ENCODE measurements at places on chromosomes 6 and 20. TPM values are rescaled to one million over a fixed set of nuclear protein-coding genes. Genes with fewer than 3 reads are reported as not detected.

- H3K4me1 ChIP-seq: no peaks in the 10 kb centered on the region
- peaks cover 9% of the 10 kb centered on the region for H3K36me3 ChIP-seq
- no peaks in the 10 kb centered on the region for H3K27me3 ChIP-seq
Observed at GRCh38 chr6:128209771-128210170, 308.9 kb upstream of the THEMIS start.

MDFI gene
- polyA plus RNA-seq: 22.1 TPM

- H3K27me3 ChIP-seq: no peaks in the 10 kb centered on the region
- no peak overlapping the region for H3K4me3 ChIP-seq
- DNase-seq: peak; percentile 29
- H3K27ac ChIP-seq: no peak overlapping the region
Observed at GRCh38 chr20:49534255-49534712, 33.7 kb downstream of the PTGIS start.

DNA sequence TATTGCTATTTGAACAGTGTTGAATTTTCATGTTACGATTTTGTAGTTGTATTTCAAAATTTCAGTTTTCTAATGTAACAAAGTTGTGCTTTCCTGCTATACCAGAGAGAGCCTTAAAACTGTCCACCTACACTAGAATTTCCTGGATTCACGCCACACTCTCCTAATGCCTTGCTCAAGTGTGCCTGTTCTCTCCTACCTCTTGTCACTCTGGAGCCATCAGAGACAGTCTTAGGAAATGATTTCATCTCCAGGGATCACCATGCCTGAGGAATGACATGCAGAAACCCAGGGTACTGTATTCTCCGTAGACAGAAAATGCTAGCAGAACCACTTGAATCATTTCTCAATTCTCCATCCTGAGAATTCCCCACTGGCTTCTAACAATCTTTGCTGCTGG lies 667.6 kb downstream of the KIF16B start:
- H3K4me1 ChIP-seq: no peaks in the 10 kb centered on the region
- no peaks in the 10 kb centered on the region for H3K36me3 ChIP-seq
- no peak overlapping the region for H3K27ac ChIP-seq
- H3K27me3 ChIP-seq: no peaks in the 10 kb centered on the region

C20orf204 gene
- polyA plus RNA-seq: 1.2 TPM

All from large intestine (tissue), 12 donors.